GM12892 (cell line): ENCODE measurements at places on chromosomes 11 and 22.
A peak's percentile ranks its signal among the peaks of the same experiment; 100 is the strongest.

DNA sequence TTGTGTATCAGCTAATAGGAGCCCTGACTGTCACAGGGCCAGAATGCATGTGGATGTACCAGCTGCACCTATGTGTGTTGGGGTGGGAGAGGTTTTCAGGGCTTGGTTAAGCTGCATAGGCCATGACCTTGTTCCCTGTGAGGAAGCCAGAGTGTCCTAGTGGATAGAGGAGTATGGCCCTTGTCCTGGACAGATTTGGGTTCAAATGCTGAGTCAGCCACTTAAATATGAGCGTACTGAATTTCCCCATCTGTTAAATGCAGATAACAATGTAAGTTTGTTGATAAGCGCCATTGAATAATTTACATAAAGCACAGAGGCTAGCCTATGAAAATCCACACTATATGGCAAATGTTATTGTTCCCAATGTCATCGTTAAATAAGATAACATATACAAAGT lies 74.4 kb downstream of the PANX1 start:
- DNase-seq: no peak

DNA sequence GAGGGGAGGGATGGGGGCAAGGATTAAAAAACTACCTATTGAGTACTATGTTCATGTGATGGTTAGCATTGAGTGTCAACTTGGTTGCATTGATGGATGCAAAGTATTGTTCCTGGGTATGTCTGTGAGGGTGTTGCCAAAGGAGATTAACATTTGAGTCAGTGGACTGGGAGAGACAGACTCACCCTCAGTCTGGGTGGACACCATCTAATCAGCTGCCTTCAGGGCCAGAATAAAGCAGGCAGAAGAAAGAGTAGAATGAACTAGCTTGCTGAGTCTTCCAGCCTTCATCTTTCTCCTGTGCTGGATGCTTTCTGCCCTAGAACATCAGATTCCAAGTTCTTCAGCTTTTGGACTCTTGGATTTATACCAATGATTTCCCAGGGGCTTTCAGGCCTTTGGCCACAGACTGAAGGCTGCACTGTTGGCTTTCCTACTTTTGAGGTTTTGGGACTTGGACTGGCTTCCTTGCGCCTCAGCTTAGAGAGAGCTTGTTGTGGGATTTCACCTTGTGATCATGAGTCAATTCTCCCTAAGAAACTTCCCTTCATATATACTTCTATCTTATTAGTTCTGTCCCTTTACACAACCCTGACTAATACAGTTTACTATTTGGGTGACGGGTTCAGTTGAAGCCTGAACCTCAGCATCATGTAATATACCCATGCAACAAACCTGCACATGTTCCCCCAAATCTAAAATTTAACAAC lies 70.2 kb downstream of the MTNR1B start:
- no peak for DNase-seq

DNA sequence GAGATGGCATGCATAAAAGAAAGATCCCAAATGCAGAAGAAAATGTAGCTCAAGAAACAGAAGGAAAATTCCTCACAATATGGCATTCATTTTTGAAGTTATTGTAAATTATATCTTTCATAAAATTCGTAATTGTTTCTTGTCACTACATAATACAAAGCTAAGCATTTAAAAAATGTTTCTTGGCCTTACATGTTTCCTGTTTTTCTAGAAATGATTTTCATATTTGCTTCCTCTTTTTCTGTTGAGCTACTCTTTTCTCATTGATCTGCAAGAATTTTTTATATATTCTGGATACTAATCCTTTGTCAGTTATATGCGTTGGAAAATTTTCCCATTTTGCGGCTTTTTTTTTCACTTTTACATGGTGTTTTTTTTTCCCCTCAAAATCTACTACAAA lies 48.0 kb downstream of the ENTHD1 start:
- DNase-seq: no peak

GRCh38 chr11:76686261-76687079 lies 15.9 kb upstream of the LRRC32 start:
- peak; percentile 61 for DNase-seq

DNA sequence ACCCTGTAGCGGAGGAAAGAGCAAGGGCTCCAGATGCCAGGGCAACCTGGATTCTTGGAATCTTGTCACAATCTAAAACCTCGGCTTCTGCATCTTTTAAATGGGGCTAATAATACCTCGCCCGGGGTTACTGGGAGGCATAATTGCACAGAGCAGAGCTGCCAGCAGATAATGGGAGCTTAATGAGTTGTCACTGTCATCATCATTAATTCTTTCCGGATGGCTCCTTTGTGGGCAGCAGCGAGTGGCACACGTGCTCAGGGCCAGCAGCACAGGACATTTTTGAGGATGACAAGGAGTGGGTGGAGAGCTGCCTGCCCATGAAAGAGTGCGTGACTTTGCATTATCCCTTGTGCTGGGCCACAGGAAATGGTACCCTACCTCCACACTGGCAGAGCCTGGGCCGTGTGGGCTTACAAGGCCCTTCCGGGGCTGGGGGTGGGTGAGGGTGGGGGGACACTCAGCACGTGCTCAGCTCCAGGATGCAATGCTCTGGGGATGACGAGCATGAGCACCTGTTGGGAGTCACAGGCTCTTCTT lies 5.7 kb downstream of the PDGFB start:
- no peak for DNase-seq

DNA sequence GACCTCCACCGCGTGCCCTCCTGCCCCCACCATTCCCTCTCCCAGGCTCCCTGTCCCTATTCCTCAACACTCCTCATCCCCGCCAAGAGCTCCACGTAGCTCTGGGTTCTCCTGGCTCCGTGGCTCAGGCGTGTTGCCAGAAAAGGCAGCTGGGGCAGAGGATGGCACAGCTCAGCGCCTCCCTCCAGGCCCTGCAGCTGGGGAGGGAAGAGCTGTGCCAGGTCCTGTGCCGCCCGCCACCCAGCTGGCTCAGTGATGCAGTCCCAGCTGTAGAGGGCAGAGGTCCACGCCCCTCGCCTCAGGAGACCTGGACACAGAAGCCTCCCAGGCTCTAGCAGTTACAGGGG lies 4.2 kb downstream of the ARHGAP1 start:
- no peak for DNase-seq

DNA sequence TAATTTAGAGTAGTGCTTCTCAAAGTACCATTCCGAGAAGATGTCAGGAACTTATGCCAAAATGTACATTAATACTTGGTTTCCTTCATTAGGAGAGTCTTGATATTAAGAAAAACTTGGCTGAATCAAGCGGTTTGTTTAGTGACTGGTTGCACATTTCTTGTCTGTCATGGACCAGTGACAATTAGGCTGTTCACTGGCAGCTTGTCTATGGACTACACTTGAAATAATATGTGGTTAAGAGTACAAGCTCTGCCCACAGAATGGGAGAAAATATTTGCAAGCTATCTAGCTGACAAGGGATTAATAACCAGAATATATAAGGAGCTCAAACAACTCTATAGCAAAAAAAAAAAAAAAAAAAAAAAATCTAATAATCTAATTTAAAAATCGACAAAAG lies 24.6 kb downstream of the COA4 start:
- DNase-seq: no peak

DNA sequence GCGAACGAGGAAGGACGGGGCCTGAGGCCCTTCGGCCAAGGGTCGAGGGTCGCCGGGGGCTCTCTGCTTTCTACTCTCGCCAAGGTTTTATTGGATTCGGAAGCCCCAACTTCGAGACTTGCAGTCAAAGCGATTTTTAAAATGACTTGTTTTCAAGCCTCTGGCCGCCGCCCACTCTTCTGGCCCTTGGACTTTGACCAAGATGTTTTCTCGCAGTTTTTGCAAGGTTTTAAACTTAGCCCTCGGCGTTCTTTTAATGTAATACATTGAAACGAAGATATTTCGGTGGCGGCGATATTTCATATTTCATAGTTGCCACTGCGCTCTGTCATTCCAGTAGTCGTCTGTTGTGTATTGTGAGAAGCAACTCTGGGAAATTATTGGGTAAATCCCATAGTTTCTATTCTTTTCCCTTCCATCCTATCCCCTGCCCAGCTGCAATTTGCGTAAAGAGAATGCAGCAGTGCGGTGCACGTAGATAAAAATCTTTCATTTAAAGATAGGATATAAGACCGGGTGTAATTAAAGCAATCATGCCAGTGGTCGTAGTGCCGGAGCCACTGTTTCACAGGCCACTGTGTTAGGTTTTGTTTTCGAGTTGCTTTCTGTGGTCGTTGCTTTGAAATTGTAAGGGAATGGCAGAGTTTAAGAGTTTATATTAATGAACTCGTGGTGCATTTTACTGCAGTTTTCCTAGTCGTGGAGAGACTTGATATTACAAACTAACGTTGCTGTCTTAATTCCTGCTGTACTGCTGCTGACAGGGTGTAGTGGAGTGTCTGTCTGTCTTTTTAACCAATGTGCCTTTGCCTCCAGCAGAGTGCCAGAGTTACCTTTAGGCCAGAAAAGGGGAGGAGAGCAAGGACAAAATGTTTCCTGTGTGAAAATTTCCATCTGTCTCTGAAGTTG lies 702 bp downstream of the BIRC2 start:
- no peak for DNase-seq

DNA sequence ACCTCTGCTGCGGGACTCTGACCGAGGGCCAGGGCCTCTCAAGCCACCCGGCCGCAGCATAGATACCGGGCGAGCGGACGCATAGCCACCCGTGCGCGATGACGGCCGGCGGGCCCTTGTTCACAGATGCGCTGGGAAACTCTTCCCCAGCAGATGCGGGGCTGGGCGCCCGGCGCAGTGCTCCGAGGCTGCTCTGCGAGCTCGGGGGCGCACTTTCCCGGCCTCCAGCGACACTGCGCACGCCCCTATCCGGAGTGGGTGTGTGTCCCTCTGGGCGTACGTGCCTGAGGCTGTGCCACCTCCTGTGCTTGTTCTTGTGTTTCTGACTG lies 104.7 kb upstream of the E2F8 start:
- DNase-seq: peak; percentile 51

GRCh38 chr22:46777609-46777970 lies 15.1 kb downstream of the TBC1D22A start:
- DNase-seq: no peak

DNA sequence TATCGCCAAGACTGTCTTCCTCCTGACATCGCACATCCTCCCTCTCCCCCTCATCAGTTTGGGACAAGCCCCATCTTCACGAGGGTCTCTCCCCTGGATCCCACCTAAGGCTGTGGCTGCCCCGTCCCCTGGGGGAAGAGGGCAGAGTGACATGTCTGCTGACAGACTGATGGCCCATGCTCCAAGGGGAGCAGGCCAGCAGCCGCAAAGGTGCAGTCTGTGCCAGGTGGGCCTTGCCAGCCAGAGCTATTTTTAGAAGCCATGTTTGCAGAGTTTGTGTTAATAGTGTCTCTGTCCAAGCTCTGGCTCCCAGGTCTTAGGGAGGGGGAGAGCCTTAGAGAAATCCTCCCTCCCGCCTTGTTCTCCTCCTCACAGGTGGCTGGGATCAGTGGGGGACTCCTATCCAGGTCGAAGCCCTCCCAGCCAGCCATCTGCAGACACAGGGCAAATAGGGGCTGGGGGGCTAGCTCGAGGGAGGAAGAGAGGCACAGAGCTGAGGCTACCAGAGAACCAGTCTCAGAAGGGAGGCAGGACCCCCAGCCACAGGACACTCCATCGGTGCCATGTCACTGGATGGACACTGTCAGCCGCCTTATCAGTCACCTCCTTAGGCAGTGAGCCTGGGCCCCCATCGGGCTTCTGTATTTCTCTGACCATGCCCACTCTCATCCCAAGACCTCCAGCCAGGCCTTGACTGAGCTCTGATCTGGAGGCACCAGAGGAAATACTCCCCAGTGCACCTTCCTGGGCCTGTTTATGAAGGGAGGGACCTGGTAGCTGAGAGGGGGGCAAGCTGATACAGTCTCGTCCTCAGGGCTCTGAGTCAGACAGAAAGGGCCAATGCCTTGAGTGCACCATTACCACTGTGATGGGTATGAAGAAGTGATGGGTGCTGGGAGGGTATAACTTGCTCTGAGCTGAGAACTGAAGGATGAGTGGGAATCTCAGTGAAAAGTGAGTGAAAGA lies 49.3 kb downstream of the CHRDL2 start:
- no peak for DNase-seq

GRCh38 chr22:43236411-43237166 lies 49.7 kb upstream of the TTLL12 start:
- DNase-seq: no peak

DNA sequence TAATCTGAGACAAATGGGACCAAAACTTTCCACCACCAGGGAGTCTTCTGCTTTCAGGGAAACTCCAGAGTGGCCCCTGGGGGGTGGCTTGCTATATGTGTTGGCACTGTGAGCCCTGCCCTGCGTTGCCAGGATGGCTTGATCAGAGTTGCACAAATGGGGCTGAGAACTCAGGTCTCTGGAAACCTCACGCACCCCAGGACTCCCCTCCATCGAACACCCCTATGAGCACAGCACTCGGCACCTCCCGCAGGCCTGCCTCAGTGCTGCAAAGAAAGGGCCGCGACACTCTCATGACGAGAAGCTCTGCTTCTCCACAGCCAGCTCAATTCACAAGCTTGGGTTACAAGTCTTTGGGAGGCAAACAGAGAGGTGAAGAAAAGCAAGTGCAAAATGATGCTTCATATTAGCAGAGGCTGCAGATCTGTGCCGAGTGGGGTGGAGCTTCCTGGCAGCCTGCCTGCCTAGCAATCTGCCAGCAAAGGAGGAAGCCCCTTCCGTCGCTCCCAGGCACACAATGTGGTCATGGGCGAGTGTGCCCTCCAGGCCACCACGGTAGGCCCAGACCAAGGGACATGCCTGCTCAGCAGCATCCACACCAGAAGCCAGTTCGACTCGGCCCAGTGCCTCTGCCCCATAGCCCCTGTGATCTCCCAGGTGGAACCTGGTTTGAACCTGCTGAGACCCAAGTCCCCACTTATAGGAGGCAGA lies 55.7 kb downstream of the MYH9 start:
- DNase-seq: peak; percentile 40

- DNase-seq: no peak
Observed at GRCh38 chr11:86046116-86046515, 22.8 kb downstream of the PICALM start.

GRCh38 chr11:76656571-76657081 lies 13.9 kb downstream of the LRRC32 start:
- no peak for DNase-seq

GRCh38 chr11:80849253-80849652 lies 1408.4 kb upstream of the TENM4 start:
- no peak for DNase-seq

GRCh38 chr22:35540595-35541253 lies at the start of gene RASD2:
TSS of gene RASD2 (plus strand) at chr22:35540831. CDS start at chr22:35546810, 5,979 bp downstream.
- DNase-seq: no peak

GRCh38 chr11:32071811-32072210 lies 19.1 kb upstream of the RCN1 start:
- DNase-seq: no peak

DNA sequence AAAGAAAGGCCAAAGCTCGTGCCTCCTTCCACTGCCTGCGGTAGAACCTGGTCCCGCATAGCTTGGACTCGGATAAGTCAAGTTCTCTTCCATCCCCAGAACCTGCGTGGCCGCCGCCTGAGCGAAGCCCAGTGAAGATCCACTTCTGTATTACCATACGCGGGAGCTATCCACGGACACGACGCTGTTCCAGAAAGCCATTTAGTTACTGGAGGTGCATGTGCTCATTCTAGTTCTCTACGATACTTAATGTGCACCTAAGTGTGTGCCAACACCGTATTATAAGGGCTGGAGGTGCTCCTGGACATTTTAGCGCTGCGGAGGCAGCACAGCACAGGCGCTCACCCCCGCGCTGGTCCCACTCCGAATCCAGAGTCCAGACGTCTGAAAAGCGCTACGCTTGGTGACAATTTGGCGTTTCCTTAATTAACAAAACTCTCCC lies 1.4 kb downstream of the WT1 start:
- DNase-seq: no peak

GRCh38 chr11:10538924-10539323 lies 2.1 kb downstream of the RNF141 start:
- DNase-seq: no peak

- no peak for DNase-seq
Observed at GRCh38 chr22:41481131-41481830, 12.4 kb downstream of the ACO2 start.

- DNase-seq: no peak
Observed at GRCh38 chr22:43101306-43101705, 9.2 kb upstream of the BIK start.
